ENCODE measurements at places on chromosomes 7 and 10. TPM values are rescaled to one million over a fixed set of nuclear protein-coding genes. Genes with fewer than 3 reads are reported as not detected.

FBXO24 gene
- 0.20 TPM for total RNA-seq

AKR1C4 gene
- not detected for total RNA-seq

ADRB1 gene
- 0.79 TPM for total RNA-seq

OR2A1 gene
- 0.20 TPM for total RNA-seq

HOXA10 gene
- 2.8 TPM for total RNA-seq
